ENCODE measurements at places on chromosomes 16 and 17.

GRCh38 chr16:30902029-30902972 is 5.9 kb downstream of the CTF1 start:
- peak; percentile 75 for DNase-seq

DNA sequence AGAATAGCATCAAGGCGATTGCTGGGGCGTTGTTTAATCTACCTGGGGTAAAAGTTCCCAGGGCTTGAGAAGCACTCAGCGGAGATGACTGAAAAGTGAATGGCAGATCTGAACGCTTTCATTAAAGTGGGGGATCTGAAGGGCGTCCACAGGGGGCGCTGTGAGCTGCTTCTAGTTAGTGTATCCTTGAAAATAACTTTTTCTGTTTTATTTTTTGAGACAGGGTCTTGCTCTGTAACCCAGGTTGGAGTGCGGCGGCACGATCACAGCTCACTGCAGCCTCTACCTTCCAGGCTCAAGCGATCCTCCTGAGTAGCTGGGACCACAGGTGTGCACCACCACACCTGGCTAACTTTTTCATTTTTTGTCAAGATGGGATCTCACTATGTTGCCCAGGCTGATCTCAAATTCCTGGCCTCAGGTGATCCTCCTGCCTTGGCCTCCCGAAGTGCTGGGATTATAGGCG is 360.4 kb downstream of the SEC14L1 start:
- no peak for DNase-seq

DNA sequence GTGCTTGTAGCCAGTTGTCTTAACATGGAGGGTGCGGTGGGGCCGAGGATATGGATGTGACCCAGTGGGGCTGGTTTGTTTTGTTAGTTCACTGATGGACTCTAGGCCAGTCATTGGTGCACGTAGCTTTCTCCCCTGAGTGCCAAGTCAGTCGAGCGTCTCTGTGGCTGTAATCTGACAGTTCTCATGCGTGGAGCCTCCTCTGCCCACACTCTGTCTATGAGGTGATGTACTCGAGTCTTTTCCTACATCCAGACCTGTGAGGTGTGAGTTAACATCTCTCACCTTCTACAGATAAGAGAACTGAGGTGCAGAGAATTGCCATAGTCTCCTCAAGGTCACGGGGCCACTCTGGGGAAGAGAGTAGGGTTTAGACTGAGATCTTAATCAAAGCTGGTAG is 90.2 kb downstream of the MARCHF10 start:
- DNase-seq: no peak

- no peak for DNase-seq
Measured at GRCh38 chr17:72631949-72632684, 460.4 kb downstream of the SLC39A11 start.

GRCh38 chr16:11550791-11551498 is 35.8 kb downstream of the LITAF start:
- no peak for DNase-seq

- no peak for DNase-seq
Measured at GRCh38 chr17:69269131-69269998, 40.7 kb upstream of the ABCA10 start.

DNA sequence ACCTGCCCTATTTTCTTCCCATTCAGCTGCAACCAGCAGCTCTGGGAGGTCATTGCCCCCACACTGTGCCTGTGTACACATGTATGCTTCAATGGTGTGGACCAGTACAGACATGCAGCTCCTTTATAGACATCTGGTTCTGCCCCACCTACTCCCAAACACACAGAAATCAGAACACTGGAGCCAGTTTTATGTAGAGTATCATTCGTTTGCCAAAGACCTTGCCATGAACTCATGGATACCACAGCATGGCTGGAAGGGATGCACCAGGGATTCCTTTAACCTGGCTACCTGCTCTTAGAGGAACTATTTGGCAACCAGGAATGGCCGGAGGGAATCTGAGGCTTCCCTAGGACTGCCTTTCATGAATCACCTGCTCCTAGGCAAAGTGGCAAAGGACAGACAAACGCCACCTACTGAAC is 60.4 kb downstream of the ZFHX3 start:
- no peak for DNase-seq

- DNase-seq: no peak
Measured at GRCh38 chr17:67942810-67943209, 53.5 kb downstream of the C17orf58 start.

DNA sequence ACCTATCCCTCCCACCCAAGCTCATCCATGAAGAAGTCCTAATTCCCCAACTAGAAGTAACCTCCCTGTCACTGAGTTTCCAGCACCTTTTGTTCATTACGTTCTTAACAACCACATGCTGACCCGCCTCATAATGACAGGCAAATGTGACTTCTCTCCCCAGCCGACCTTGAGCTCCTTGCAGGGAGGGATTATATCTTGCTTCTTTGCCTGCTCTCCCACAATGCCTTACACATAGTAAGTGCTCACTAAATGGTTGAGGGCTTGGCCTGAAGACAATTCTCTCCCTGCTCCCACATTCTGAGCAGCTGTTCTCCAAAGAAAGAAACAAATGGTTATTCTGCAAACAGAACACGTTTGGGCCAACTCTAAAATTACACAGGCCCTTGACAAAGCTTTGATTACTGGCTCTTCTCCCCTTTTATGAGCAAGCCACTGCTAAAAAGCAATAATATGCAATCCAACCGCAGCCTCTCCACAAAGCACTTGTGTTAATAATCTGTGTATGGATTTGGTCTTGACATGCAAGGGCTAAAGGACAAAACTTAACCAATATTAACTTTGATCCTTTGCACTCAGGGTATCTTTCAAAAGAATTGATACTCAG is 23.2 kb downstream of the SLC39A11 start:
- DNase-seq: no peak

- DNase-seq: no peak
Measured at GRCh38 chr17:63282455-63282854, 163.7 kb downstream of the CYB561 start.

- DNase-seq: no peak
Measured at GRCh38 chr17:80706463-80706867, 161.8 kb downstream of the RPTOR start.

GRCh38 chr17:38746004-38746848 is 1.9 kb downstream of the PCGF2 start:
- DNase-seq: no peak

DNA sequence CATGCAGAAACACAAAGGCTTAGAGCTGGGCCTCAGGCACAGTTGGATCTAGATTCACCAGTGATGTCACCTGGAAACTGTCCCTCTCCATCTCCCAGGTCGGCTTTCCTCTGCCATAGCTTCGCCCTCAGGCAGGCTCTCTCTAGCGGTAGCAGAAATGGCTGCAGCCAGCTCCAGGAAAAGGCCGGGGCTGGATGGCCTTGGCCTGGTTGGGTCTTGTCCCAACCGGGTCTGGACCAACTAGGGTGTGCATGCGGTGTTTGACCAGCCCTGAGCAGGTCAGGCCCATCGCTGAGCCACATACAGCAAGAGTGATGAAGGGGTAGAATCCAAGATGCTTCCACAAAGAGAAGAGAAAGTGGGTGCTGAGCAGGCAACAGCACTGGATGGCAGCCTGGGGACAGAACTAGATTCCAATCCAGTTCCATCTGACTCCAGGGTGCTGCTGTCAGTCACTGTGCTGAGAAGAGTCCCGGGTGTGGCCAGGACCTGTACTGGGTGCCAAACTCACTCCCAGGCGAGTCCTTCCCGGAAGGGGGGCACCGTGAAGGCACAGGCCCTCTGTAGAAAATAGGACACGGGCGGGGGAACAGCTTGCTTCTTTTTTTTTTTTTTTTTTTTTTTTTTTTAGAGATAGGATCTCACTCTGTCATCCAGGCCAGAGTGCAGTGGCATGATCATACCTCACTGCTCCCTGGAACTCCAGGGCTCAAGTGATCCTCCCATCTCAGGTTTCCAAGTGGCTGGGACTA is 51.8 kb downstream of the SOCS3 start:
- no peak for DNase-seq

DNA sequence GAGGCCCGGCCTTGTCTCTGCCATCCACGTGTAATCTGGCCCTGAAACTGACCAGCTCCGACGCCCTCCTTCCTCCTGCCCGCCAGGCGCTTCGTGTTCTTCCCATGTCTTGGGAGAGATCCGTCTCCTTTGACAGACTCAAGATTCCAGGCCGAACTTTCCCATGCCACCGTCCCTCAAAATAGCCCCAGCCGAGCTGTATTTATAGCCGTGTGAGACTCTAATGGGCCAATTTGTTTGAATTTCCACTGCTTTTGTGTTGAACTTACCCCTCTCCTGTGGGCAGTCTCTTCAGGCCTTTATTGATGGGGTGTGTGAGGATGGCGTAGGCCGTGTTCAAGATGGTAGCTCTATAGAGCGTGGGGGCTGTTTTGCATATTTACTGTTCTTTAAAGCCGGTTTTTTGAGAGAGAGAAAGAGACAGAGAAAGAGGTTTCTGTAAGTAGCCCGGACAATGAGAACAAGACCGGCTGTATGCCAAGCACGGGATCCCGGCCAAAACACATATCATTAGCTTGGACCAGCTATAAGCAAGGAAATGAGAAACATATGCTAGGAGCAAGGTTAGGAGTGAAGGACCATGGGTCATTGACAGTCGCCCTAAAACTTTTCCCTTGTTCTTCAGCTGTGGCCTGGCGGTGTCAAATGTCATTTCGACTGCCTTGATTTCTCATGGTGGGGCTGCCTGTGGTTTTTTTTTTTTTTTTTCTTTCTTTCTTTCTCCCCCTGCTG is 124.5 kb upstream of the ZFHX3 start:
- peak; percentile 74 for DNase-seq

- DNase-seq: no peak
Measured at GRCh38 chr17:38447502-38448085, 19.3 kb downstream of the ARHGAP23 start.
